T-helper 1 cell (primary cell): ENCODE measurements at places on chromosomes 4 and X.
A peak's percentile ranks its signal among the peaks of the same experiment; 100 is the strongest.

DNA sequence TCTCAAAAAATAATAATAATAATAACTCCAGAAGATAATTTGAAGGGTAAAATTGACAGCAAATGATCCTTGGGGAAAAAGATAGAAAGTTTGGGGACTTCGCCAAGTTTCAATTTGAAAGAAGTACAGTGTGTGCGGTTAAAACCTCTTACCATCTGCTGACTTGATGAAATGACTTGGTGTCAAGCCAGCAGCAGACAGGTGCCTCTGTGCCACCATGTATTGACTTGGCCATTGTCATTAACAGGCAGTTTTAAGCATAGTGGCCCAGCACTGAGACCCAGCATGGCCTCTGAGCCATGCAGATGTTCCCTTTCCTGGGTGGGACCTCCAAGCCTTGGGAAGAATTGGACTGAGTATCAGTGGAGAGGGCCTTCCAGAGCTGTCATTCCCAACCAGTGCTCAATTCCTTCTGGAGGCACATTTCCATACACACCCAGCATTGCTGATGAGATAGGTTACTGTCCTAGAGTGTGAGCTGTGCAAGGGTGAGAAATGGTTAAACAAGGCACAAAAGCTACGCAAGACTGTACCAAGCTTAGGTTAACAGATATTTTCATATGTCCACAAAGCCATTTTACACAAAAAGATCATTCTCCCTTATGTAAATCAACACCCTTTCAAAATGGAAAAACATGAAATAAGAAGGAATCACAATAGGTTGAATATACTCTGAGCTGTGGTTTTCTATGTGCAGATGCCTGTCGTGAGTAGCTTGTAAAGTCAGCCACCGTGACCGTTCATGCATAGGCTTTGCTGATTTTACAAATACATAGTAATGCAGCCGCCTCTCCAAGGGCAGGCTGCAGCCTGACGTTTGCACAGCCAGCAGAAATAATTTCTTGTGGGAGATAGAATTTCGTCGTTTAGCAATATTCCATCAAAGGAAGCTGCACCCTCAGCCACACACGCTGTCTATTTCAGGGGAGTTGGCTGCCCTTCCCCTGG, 59.4 kb upstream of the FBXW7 start:
- no peak for DNase-seq

- no peak for DNase-seq
These were observed 35.8 kb downstream of the FGFBP1 start for GRCh38 chr4:15902746-15903145.

- no peak for DNase-seq
These were observed 125.0 kb upstream of the PDLIM3 start for GRCh38 chr4:185660340-185660739.

DNA sequence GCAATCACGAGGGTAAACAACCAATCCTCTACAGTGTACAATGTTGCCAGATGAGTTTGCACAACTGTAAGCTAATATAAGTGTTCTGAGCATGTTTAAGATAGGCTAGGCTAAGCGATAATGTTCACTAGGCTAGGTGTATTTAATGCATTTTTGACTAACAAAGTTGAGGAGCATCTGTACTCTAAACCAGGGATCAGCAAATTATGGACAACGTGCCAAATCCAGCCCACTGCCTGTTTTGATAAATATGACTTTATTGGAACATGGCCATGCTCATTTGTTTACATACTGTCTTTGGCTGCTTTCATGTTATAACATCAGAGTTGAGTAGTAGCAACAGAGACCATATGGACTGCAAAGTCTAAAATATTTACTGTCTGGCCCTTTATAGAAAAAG, 46.3 kb upstream of the ARHGEF6 start:
- DNase-seq = no peak

GRCh38 chrX:17860179-17860780, 818 bp downstream of the RAI2 start:
- no peak for DNase-seq

DNA sequence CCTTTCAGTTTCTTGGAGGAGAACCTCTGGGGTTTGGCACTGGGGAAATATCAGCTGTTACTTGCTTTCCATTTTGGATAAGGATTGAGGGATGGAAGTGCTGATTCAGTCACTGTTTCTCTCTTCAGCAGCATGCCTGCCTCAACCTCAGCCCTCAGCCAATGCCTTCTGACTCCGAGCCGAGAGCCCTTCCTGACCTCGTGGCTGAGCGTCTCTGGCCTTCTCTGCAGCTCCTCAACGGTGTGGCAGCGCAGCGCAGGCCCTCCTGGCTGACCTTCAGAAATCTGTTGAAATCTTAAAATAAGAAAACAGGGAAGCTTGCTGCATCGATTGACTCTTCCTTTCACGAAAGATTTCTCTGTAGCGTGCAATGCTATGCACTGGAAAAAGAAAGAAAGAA, 434.3 kb upstream of the FAT1 start:
- DNase-seq = no peak

DNA sequence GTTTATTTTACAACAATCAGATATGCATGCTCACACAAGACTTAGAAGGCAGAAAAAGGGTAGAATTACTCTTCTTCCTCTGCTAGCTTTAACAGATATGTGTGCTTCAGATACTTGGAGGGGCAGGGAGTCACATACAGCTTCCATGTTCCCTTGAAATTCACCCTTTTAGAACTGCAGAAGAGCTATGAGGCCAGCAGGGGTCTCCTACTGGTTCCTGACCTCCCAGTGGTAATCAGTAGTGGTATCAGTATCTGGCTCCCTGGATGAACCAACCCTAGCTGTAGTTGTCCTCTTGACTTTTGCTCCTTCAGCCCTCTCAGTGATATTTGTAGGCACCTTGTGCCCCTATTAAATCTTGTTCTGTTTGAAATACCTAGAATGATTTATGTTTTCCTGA, 81.5 kb downstream of the RCHY1 start:
- peak; percentile 2 for DNase-seq

GRCh38 chrX:1212532-1212931, at the start of gene CRLF2:
TSS of gene CRLF2 (minus strand) at chrX:1212649. CDS start at chrX:1212634, 15 bp downstream.
- peak; percentile 82 for DNase-seq

DNA sequence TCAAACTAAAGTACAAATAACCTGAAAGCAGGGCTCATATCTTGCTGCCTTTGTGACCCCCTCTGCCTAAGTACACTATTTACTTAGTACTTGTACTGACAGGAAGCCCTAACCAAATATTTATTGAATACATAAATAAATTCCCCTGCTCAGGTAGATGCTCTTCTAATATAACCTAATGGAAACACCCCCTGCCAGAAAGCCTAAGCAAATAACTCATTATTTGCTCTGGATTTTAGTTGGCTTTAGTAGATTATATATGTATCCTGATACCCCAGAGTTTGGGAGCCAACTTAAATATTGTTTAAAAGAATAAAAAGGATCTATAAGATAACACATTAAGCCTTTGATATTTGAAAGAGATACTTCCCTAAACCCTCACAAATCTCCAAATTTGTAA, 318.2 kb downstream of the PPP1R2C start:
- DNase-seq = no peak

DNA sequence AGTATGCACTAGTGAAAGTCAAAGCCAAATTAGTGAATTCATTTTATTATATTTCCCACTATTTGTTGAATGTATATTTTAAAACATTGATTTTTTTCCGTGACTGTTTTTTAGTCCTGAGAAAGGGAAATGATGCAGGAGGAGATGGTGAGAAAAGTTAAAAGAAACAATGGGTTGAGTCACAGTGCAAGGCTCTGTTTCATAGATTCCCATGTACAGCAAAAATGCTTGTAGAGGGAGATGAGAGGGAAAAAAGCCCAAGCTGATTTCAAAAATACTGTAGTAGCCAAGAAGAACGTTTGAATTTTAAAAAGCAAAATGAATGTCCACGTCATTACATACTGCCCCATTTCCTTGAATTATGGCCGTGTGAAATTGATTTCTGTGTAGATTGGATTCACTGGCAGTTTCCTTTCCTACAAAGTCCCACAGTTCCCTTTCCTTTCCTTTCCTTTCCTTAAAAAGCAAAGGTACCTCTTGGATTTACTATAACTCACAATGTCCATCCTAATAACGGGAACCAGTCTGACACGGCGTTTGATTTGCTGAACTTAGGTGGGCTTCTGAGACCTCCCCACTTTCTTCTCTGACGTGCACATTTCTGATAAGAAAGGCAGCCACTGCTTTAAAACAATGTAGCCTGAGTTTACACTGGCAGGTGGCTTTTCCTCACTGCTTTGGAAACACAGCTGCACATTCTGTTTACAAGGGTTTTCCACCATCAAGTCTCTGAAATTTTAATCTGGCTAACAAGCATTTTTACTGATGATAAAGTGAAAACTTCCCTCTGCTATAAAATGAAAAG, 63.7 kb downstream of the SPCS3 start:
- no peak for DNase-seq

DNA sequence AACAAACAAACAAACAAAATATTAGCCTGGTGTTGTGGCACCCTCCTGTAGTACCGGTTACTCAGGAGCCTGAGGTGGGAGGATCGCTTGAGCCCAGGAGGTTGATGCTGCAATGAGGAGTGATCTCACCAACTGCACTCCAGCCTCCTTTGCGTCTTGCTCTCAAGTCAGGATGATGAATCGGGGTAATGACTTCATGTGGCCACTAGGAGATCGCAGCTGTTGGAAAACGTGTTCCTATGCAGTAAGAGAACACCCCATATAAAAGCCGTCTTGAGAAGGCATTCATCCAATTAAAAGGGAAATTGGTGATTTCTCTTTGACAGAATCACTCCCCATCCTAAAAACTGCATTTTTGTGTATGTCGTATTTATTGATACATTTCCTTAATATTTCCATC, 6.9 kb downstream of the CCNB3 start:
- no peak for DNase-seq

GRCh38 chrX:38961936-38962335, 160.7 kb downstream of the MID1IP1 start:
- DNase-seq = no peak

- no peak for DNase-seq
These were observed 200.9 kb downstream of the DHRSX start for GRCh38 chrX:2299871-2300270.

GRCh38 chr4:55291227-55291640, 54.8 kb upstream of the SRD5A3 start:
- no peak for DNase-seq

- DNase-seq = no peak
These were observed 666.0 kb downstream of the GRID2 start for GRCh38 chr4:92969650-92970379.

DNA sequence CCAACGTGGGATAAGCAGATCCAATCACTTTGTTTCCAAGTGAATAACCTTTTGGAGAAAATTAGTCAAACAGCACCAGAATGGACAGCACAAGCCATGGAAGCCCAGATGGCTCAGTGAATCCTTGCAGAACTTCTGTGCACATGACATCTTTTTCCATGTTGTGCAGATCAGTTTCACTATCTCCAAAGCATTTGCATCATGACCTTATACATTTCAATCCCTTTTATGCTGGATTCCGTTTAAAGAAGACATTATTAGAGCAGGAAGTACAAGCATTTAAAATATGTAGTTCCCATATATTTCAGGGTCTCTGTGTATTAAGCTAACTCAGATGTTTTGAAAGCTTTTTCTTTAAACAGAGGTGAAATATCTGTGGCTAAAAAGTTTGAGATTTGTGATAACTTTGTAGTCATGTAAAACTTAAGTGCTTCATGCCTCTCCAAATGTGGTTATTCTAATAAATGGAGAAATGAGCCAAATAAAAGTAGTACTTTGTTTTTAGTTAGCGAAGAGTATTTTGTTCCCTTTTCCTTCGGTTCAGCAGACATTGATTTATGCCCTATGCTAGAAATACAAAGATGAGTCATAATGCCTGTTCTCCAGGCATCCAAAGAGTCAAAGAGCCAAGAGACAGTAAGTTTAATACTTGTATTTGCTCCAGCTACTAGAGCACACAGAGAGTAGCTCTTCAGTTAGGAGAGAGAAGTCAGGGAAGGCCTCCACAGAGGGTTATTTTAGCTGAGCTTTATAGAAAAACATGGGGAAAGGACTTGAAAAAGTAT, 39.0 kb downstream of the PLAC8 start:
- DNase-seq = no peak

DNA sequence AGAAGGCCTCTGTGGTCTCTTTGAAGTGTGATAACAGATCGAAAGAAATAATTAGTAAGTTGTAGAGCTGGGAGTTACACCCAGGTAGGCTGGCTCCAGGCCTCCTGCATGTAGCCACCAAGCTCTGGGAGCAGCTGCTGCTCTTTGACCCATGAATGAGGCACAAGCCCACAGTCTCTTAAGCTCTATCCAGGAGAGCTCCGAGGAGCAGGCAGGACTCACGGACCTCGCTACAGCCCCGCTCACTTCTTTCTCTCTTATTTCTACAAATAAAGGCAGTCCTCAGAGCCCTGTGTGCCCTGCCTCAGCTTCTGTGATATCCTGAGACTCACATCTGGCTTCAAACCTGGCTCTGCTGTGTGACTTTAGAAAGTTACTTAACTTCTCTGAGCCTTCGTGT, 86.9 kb downstream of the EVC start:
- DNase-seq = no peak

DNA sequence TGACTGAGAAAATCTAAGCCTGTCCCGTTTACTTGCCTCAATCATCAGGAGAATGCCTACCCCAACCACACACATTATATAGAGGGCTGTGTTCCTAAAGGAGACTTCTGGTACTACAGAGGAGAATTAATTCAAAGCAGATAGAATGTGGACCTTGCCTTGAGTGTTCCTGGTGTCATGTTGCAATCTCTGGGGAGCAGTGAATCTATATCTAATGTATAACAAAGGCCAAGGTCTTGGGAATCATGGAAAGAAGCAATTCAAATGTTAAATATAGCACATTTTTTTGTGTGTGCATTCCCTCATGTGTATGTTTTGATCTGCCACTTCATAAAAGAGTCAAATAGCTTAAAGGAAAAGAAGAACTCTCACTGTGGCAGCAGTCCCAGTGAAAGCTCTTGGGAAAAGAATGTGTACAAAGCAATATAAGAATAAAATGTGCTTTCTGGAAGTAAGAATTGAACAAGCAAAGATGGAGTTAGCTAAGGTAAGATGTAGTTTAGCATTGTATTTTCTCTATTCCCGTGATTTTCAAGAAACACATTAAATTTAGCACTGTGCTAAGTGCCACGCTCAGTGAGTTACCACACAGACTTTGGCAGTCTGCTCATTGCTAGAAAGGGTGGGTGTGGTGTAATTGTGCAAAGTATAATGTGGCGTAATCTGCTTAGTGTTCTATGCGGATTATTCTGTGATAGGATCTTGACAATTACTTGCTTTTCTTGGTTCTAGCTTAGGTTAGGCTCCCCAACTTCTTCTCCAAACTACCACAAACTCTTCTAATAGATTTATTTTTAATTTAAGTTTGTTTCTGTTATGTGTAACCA, 13.7 kb downstream of the ADH6 start:
- no peak for DNase-seq

- peak; percentile 71 for DNase-seq
These were observed 36.6 kb downstream of the CCNG2 start for GRCh38 chr4:77193511-77194102.

GRCh38 chrX:115518113-115518512, 42.9 kb upstream of the PLS3 start:
- no peak for DNase-seq

DNA sequence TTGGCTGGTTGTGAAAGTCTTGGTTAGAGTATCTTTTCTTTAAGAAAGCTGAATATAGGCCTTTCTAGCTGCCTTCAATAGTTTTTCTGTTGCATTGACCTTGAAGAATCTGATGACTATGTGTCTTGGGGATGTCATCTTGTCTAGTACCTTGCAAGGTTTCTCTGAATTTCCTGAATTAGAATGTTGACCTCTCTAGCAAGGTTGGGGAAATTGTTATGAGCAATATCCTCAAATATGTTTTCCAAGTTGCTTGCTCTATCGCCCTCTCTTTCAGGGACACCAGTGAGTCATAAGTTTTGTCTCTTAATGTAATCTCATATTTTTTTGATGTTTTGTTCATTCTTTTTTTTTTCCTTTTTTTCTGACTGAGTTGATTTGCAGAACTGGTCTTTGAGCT, 194.7 kb downstream of the RAB28 start:
- no peak for DNase-seq
